ENCODE measurements at places on chromosomes 16 and 17. TPM values are rescaled to one million over a fixed set of nuclear protein-coding genes. Genes with fewer than 3 reads are reported as not detected.

- no peak for DNase-seq
Measured at GRCh38 chr16:89910717-89911354, 7.8 kb upstream of the MC1R start.

GRCh38 chr17:17877529-17878358 is 41.0 kb upstream of the SREBF1 start:
- DNase-seq = peak; percentile 99

DNA sequence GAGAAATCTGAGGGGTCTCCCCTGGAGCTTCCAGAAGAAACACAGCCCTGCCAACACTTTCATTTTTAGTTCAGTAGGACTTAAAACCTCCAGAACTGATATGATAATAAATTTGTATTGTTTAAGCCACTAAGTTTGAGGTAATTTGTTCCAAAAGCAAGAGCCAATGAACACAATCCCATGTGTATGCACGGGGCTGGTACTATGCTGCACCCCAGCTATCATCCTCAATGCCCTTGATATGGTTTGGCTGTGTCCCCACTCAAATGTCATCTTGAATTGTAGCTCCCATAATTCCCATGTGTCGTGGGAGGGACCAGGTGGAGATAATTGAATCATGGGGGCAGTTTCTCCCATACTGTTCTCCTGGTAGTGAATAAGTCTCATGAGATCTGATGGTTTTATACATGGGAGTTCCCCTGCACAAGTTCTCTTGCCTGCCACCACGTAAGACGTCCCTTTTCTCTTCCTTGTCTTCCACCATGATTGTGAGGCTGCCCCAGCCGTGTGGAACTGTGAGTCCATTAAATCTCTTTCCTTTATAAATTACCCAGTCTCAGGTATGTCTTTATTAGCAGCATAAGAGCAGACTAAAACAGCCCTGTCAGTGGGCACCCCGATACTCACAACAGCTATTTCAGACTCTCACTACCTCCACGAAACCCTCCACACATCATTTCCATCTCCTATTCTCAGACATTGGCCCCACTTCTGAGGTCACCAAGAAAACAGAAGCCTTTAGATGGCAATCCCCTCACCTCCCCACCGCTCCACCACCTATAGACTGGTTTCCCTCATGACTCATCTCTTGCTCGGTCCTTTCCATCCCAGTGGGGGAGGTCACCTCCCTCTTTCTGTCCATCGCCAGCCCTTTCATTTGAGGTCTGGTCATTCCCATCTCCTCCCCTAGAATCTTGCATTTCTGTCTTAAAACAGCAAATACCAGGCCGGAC is 8.9 kb upstream of the CACNG1 start:
- DNase-seq = no peak

- DNase-seq = peak; percentile 96
Measured at GRCh38 chr17:28335959-28336871, 654 bp downstream of the TNFAIP1 start.

- DNase-seq = no peak
Measured at GRCh38 chr17:61454381-61455323, 2.4 kb downstream of the TBX4 start.

The ANKFN1 gene
- total RNA-seq = not detected

- no peak for DNase-seq
Measured at GRCh38 chr16:85607796-85608514, 5.2 kb upstream of the GSE1 start.

The MYH1 gene
- total RNA-seq = 0.08 TPM

The CHCT1 gene
- not detected for total RNA-seq

The DNAJA2 gene
- total RNA-seq = 117 TPM

DNA sequence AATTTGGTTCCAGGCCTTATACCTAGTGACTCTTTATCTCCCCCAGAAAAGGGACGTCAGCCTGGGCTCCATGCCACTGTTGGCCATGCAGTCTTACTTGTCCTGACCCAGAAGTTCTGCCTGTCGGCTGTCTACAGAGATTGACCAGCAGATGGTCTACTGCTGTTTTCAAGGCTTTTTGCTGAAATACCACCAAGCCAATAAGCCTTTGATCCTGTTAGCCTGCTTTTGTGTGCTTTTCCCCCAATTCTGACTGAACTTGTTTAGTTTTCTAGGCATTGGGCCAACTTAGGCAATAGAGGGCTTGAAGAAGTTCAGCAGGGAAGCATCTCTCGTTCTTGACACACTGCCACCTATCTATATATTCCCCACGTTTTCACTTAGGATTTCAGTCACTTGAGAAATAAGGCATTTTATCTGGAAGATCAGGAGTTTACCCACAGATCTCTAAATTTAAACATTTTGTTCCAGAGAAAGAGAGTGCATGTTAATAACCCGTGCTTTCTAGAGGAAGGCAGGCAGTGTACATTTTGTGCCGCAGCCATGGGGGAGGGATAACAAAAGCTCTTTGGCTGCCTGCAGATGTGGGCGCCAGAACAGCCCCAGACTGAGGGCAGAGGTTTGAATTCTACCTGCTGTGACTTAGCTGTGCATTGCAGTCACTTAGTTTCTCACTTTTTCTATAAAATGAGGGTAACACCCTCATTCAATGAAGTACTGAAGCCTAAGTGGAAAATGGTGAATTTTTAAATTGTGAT is 12.3 kb upstream of the CARMIL2 start:
- peak; percentile 31 for DNase-seq

- no peak for DNase-seq
Measured at GRCh38 chr16:80913397-80913796, 93.3 kb downstream of the CMC2 start.

The MAP1LC3B gene
- 54.9 TPM for total RNA-seq

DNA sequence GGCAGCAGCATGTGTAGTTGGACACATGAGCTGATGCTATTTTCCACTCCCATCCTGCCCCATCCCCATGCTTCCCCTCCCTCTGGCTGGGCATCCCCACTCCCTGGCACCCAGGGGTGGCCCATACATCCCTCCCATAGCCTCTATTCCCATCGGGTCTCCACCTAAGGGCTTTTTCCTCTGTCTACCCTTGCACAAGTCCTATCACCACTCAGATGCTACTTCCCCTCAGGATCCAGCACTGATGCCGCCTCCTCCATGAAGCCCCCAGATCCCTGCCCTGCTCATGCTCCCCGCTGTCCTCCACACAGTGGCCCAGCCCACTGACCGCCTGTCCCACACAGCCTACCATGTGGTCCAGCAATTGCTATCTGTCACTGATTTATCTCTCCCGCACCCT is 15.8 kb downstream of the TRPV1 start:
- DNase-seq = no peak

GRCh38 chr17:78979780-78980623 is at the start of gene LGALS3BP:
LGALS3BP (minus strand) TSS chr17:78979923; CDS start chr17:78977191, 2,732 bp downstream.
- peak; percentile 83 for DNase-seq

GRCh38 chr17:34357398-34357797 is 1.1 kb downstream of the CCL13 start:
- DNase-seq = no peak

DNA sequence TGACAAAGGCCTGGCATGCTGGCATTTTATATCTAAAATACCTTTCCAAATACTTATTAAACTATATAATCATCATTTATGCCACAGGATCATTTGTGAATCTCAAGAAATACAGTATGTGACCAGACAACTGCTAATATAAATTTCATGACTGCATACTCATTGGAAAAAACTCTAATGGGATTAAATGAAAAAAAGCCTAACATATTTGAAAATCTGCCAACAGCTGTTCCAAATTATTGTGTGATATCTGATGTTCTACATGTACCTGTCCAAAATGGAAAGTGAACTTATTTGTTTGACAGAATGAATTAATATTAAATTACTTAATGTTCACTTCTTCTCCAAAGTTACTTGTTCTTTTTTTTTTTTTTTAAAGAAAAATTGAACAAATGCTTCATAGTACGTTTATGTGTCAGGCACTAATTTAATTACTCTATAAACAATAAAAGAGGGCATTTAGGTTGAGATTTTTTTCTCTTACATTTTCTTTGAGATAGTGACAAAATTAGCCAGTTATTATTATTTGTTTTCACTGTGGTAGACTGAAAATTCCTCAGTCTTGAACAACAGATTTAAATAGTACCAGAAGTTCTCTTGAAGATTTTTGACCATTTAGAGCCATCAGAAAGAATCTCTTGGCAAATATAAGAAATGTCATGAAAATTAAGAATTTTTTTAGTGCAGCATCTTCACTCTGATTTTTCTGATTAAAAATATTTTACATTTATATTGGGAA is 114.0 kb downstream of the FTO start:
- DNase-seq = peak; percentile 73
